Hematopoietic multipotent progenitor cell treated with erythropoietin and hydrocortisone succinate and interleukin-3 and kit ligand, for 8 days (in vitro differentiated cells): ENCODE measurements at places on chromosomes 1 and 21.

DNA sequence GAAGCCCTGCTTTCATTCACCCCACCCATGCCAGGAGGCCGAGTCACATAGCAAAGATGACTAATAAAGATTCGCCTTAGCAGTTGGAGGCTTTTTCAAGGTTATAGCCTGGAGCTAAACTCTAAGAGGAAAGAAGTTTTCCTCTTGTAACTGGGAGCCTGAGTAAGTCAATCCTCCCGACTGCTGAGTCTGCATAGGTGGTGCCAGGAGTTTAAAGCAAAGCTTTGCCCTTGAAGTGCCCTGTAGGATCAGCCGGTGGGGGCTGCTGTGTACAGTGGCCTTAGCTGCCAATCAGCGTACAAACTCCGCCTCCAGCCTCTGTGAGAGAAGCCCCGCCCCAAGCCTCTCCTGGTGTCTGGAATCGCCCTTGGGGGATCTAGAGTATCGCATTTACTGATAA lies 147.5 kb upstream of the SPATA6 start:
- no peak for DNase-seq

DNA sequence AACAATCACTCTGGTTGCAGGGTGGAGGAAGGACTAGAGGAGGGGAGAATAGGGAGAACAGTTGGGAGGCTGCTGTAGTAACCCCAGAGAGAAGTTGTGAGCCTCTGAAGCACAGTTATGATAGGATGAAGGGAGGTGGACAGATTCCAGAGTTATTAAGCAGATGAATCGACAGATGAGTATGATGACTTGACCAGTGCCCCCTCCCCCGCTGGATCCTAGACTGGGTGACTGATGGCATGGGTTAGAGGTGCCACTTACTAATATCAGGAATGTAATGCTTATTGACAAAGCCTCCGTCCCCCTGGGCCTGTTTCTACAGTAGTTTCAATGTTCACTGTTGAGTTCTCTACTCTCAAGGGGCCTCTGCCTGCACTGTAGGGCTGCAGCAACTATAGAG lies 14.0 kb upstream of the TIPRL start:
- no peak for DNase-seq

DNA sequence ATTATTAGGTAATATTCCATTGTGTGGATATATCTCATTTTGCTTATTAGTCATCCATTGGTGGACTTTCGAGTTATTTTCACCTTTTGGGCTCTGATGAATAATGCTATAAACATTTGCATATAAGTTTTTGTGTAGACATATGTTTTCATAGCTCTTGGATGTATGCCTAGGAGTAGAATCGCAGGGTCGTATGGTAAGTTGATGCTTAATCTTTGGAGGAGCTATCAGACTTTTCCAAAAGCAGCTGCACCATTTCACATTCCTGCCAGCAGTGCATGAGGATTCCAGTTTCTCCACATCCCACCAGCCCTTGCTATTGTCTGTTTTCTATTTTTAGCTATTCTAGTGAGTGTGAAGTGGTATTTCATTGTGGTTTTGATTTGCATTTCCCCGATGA lies 120.3 kb upstream of the TMEM51 start:
- no peak for DNase-seq

- DNase-seq: peak; percentile 33
These were observed 39.8 kb downstream of the HTR6 start for GRCh38 chr1:19704247-19705113.
